Activated CD8-positive, alpha-beta memory T cell treated with anti-CD3 and anti-CD28 coated beads, Interleukin-2, amount 50 U/mL, for 4 hours (primary cell): ENCODE measurements at places on chromosomes 2 and 18.

- DNase-seq, result peak; percentile 44
Observed at GRCh38 chr2:170361090-170361936, 183.4 kb downstream of the MYO3B start.

- no peak for DNase-seq
Observed at GRCh38 chr2:78486565-78486964, 538.9 kb upstream of the REG3G start.

- no peak for DNase-seq
Observed at GRCh38 chr2:218516614-218517013, 51.5 kb downstream of the USP37 start.

- DNase-seq, result no peak
Observed at GRCh38 chr18:42632801-42633200, 482.7 kb downstream of the RIT2 start.

- no peak for DNase-seq
Observed at GRCh38 chr2:102063487-102063911, 71.7 kb downstream of the IL1R2 start.
